ENCODE measurements at places on chromosomes 4 and X.

- no peak for DNase-seq
These were observed 89.3 kb downstream of the FHDC1 start for GRCh38 chr4:153025406-153025805.

DNA sequence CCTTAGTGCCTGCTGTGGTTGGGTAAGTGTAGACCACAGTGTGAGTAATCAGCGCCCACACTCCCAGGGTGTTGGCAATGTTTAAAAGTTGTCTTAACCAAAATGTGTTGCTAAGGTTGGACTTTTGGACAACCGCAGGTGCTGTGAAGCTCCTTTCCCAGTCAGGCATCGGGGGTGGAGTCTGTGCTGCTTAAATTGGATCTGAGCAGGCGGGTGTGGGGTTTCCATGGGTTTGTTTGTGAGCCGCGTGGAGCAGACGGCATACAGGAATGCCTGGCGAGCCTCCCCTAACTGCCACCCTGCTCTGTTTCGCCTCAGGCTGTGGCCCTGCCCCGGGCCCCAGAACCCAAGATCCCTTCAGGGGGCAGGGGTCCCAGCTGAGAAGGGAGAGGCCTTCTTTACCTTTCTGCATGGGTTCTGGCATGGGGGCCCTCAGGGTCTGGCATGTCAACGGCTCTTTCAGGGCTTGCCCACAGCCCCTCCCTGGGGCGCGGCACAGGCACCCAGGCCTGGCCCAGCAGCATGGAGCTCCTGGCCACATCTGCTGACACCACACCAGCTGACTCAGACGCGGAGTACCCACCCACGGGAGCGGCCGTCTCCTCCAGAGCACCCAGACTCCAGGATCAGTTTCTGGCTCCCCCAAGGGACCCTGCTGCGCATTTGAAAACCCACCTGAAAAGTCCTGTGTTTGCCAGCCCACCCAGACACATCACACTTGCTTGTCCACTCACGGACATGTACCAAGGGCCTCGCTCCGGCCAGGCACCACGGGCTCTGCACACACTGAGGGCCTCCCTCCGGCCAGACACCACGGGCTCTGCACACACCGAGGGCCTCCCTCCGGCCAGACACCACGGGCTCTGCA lies 5.1 kb upstream of the SPON2 start:
- no peak for DNase-seq

DNA sequence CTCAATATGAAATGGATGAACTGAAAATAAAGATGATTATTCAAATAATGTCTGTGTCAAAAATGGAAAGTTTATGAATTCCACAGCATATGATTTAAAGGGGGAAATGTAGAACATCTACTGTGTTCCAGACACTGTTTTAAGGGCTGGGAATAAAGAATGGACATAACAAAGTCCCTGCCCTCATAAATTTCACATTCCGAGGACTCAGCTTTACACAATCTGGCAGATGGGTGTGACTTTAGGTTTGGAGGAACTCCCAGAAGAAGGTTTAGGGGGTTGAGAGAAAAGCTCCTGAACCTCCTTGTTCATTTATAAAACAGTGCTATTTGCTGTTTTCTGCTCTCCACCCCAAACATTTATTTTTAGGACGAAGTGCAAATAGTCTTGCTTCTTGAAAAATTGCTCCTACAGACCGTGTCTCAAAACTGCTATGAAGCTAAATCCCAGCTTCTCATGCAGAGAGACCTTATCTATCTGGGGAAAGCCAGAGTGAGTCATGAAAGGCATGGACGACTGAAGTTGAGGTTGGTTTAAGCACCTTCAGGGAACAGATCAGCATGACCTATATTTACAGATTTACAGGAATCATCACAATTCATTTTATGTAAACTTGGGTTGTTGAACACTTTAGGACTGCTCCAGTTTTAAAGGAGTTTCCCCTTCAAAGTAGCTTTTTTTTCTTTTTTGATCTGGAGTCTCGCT lies 184.3 kb downstream of the HS6ST2 start:
- DNase-seq, result no peak

- DNase-seq, result no peak
These were observed 21.1 kb downstream of the ACOX3 start for GRCh38 chr4:8419222-8420041.

DNA sequence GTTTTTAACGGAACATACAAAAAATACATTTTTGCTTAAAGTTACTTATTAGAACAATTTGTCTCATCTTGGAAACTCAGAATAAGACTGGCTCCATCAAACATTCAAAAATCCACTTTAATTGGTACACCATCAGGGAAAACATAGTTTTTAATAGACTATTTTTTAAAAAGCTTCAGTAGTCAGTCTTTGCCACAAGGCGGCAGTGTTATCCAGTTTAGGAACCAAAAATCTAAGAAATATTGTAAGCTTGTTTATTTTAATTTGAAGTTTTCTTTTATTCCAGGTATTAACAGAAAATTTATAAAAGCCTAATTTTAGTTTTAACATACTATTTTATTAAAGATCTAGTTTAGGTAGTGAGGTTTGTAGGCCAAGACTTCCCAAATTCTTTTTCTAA lies 107.7 kb downstream of the APOOL start:
- DNase-seq, result no peak

DNA sequence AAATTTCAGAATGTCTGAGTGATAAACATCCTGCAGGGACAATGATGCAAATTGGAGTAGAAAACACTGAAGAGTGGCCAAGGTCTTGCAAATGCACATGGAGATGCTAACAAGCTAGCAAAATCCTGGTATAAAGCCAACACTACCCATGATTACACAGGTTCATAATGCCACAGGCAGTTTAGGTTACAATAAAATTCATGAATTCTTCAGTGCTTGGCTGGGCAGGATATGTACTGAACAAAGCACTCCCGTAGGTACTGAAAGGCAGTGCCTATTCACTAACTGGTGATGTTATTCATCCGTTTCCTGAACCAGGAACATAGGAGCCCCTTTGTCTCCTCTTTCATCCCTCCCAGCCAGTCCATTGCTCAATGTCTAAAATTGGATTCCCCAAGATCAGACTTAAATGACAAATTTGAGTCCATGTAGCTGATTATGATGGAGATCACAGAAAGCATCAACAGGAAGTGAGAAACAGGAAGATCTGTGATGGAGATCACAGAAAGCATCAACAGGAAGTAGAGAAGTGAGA lies 244.5 kb downstream of the DMD start:
- DNase-seq, result no peak

DNA sequence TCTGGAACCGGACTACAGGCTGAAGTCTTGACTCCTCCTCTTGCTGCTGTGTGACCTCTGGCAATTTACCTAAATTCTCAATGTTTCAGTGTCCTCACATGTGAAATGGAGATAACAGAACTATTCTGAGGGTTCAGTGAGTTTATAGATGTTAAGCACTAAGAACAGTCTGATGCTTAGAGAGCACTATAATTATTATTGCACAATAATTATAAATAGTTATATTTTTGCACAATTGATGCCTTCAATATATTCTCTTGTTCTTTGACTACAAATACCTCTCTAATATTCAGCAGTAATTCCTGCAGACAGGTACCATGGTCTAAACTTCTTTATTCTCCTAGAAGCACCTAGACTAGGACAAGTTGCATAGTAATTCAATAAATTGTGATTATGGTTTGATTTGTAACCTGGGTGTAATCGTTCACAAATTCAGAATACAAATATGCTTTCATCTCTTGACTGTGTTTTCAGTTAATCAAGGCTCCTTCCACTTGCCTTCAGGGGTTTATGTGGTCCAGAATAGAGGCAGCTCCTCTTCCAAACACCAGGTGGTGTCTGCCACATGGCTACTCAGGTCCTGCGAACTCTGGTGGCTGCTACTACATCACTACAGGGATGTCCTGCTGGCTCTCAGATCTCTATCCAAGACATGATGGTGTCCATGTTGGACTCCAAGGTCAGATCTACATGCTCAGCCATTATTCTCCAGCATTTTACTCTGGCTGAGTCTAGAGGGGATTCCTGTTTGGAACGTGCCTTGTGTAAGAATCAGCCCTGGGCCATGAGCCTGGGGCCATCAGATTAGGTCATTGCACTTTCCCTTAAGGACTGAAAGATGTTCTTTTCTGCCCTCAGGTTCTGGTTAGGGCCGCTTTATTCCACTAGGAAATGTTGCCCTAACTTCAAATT lies 103.4 kb downstream of the QRFPR start:
- no peak for DNase-seq

DNA sequence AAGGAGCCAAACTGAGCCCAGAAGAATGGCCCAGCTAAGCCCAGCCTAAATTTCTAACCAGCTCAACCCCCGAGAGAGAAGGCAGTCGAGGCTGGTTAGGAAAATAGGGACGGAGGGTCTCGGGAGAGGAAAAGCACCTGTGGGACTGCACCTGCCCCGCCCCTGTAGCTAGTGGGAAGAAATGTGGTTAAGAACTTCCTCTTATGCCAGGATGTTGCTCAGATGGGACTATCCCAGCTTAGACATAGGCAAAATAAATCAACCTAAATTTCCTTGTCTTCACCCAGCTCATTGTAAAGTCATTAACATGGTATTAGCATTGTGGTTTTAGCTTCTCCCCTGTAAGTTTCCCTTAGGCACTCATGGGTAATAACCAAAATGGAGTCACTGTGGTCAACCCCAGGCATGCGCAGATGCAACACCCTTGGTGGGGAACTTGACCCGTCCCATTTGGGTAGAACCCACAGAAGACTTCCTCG lies 86.8 kb downstream of the ZNF718 start:
- DNase-seq, result no peak

DNA sequence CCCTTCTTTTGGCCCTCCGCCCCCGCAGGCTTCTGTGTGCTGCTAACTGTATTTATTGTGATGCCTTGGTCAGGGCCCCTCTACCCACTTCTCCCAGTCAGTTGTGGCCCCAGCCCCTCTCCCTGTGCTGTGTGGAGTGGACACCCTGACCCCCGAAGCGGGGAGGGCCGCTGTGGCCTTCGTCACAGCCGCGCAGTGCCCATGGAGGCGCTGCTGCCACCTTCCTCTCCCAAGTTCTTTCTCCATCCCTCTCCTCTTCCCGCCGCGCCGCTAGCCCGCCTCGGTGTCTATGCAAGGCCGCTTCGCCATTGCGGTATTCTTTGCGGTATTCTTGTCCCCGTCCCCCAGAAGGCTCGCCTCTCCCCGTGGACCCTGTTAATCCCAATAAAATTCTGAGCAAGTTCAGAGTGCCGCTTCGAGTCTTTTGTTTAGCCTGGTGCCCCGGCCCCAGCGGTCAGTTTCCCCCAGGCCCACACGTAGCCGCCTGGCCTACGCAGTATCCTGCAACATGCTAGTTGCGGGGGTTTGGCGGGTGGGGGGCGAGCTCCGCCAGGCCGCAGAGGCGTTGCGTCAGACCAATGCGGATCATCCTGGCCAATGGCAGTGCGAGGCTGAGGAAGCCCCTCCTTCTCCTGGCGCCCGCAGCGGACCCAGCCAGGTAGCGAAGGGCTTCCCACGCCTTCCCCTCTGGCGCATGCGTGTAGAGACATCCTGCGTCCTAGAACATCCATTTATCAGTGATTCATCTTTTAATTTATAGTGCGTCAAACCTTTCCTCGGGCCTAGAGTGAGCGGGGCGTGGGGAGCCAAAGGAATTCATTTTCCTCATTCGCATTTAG lies 5.6 kb upstream of the KANTR start:
- no peak for DNase-seq

DNA sequence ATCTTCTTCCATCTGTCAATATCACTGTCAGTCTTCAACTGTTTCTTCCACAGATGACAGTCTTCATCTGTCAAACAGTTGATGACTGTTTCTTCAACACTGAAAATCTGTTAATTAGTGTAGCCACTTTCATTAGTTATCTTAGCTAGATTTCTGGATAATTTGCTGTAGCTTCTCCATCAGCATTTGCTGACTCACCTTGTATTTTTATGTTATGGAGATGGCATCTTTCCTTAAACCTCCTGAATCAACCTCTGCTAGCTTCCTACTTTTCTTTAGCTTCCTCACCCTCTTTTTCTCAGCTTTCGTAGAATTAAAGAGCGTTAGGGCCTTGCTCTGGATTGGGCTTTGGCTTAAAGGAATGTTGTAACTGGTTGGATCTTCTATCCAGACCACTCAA lies 25.1 kb downstream of the USP53 start:
- no peak for DNase-seq

DNA sequence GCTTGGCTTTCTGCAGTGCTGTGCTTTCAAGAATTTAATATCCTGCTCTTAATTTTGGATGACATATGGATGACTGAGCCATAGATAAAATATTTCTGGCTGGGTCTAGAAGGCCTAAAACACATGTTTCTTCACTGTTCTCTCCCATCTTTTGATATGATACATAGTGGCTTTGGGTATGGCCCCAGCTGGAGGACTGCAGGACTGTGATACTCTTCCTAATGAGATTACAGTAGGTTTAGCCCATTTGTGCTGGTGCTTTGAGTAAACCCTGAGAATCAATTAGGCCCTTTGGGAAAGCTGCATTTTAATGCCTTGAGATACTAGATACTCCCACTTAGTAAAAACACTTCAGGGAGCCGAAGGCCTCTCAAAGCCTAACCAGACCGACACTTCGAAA lies 38.0 kb downstream of the KIT start:
- no peak for DNase-seq

- no peak for DNase-seq
These were observed 201.1 kb upstream of the BCOR start for GRCh38 chrX:40298572-40299479.

DNA sequence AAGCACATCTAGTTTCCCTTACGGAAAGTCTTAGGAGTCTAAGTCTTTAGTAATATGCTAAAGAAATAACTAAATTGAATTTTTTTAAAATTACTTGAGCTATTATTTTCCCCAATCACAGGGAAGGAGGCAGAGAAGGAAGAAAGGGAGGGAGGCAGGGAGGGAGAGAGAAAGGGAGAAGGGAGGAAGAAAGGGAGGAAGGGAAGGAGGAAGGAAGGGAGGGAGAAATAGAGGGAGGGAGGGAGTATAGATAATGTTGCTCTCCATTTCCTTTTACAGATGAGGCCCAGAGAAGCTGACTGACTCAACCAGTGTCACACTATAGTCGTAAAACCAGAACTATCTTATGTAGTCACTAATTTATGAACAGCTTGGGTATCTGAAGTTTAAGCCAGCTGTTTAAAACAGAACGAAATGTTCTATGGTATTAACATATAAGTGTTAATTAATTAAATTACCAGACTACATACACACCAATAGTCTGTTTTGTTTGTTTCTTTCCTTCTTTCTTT lies 14.6 kb downstream of the SH3RF1 start:
- no peak for DNase-seq

DNA sequence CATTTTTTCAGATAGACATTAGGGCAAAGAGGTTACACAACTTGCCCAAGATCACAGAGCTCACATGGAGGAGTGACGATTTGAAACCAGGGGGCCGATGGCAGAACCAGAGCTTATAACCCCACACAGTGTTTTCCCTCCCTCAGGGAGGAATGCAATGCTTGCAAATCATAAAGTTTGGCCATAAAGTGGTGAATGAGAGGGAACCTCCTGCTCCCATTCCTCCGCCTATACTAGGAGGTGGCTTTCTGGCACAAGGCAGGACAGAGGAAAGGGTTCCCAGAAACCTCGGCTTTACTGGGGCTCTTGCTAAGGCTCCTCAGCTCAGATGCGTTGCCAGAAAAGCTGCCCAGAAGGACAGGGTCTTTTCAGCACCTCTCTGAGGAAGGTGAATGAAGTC lies 19.3 kb downstream of the TMEM154 start:
- no peak for DNase-seq

Data from GDM1 (cell line).